Central memory CD8-positive, alpha-beta T cell (primary cell): ENCODE measurements at places on chromosomes 13 and 19.

- DNase-seq = no peak
Measured at GRCh38 chr13:52454459-52454819, 839 bp upstream of the CKAP2 start.

GRCh38 chr19:30710721-30711120 lies 338.5 kb downstream of the ZNF536 start:
- DNase-seq = no peak

DNA sequence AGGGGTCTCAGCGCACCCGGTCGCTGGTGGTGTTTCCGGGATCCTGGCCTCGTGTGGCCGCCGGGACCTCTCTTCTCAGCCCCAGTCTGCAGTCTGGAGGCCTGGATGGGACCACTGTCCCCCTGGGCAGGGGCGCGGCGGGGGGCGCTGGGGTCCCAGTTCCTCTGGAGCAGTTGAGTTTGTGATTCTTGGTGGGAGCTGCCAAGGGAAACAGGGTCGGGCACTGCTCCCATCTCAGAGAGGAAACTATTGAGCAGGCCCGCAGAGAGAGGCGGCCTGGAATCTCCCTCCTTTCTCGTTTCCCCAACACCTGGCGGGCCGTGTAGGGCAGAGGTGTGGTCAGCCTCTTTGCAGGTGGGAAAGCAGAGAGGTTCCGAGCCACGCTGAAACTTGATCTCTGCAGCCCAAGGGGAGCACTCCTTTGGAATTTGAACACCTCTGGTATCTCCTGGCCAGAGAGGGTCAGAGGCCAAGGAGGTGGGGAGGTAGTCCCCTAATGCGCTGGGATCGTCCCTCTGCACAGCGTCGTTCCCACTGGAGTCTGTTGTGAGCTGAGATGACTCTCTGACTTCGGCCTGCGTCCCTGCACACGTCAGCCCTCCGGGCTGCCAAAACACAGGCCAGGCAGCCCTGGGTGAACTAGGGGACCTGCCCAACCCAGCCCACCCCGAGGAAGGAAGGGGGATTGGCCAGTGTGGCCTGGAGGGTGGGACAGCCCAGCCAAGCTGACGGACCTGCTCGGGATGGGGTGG lies 741 bp downstream of the PLEKHF1 start:
- no peak for DNase-seq

GRCh38 chr13:50892210-50892944 lies 17.2 kb upstream of the RNASEH2B start:
- DNase-seq = no peak

- DNase-seq = no peak
Measured at GRCh38 chr13:68234274-68234673, 1004.1 kb upstream of the PCDH9 start.

GRCh38 chr19:12954612-12954962 lies 2.4 kb downstream of the GADD45GIP1 start:
- no peak for DNase-seq
